Suppressor macrophage (primary cell): ENCODE measurements at places on chromosomes 2 and 18.

- no peak for DNase-seq
Observed at GRCh38 chr2:121031568-121032340, 253.2 kb downstream of the TFCP2L1 start.

DNA sequence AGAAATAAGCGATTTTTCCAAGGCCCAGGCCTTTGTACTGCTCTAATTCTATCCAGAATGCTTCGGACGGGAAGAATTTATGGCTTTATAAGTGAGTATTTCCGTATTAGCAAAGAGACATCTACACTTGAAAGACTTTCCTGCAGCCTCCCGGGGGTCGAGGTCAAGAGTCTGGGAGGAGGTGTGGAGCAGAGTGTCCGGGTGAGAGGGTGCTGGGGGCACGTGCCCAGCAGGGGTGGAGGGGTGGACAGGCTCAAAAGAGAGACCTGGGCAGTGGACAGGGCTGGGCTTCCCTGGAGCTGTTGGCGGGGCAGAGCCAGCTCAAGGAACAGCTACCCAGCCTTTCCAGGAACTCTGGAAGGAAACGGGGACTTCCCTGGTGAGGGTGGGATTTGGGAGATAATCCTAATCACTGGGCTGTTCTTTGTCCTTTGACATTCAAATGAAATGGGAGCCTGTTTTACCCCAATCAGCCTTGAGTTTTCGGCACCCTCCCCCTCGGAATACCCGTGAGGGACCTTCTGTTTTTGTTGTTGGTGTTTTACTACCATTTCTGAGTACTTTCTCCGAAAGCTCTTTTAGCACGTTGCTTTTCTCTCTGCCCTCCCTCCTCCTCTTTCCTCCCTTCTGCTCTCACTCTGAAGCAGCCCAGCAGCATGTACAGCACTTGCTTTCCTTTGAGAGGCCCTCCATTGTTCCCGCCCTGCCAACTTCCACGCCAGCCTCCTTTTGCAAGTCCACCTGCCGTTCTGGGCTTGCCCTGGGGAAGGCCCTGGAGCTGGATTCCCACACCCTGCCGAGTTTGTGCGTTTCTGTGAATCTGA is 164.7 kb downstream of the AGAP1 start:
- no peak for DNase-seq

GRCh38 chr2:208189810-208190503 is at the start of gene C2orf80:
C2orf80 (minus strand) TSS chr2:208190030; CDS start chr2:208186986, 3,044 bp downstream.
- no peak for DNase-seq

DNA sequence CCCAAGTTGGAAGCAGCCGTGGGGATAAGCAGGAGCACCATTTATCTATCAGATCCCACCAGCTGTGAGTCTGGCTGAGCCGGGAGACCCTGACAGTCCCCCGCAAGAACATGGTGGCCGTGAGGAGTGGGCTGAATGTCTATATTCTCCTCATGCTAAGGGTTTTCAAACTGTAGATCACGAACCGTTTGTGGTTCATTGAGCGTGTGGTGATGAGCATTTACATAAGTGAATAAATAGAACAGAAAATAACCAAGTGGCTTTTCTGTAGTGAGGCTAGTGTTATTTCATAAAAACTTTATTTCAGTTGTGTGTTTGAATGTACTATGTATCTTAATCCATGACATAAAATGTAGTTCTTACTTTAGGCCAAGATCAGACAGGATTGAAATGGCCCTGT is 190.2 kb upstream of the APCDD1 start:
- no peak for DNase-seq

GRCh38 chr2:127086990-127087790 is 19.8 kb downstream of the BIN1 start:
- peak; percentile 83 for DNase-seq

GRCh38 chr2:58606799-58607198 is 365.7 kb upstream of the FANCL start:
- DNase-seq: peak; percentile 59
